ENCODE measurements at places on chromosomes 11 and 22.
A peak's percentile ranks its signal among the peaks of the same experiment; 100 is the strongest.

DNA sequence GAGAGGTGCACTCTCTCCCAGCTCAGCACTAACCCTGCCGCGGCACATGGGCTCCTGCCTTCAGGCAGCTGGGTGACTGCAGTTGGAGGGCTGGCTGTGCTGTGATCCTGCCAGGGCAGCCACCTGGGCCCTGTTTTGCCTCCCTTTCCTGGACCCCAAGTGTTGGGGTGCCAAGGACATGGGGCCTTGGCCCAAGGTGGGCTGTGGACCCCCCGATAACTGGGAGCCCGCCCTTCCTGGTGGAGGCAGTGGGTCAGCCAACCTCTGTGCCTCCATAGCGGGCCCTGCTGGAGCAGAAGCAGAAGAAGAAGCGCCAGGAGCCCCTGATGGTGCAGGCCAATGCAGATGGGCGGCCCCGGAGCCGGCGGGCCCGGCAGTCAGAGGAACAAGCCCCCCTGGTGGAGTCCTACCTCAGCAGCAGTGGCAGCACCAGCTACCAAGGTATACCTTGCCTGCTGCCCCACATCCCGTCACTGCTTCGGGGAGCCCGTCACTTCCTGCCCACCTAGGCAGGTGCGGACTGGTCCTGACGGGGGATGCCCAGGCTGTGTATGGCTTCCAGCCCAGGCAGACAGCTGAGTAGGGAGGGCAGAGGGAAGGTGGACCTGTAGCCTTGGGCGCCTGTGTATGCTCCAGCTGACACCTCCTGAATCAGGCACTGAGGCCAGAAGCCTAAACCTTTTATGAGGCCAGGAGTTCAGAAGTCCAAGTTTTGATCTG lies 8.9 kb downstream of the TUB start:
- DNase-seq = no peak

DNA sequence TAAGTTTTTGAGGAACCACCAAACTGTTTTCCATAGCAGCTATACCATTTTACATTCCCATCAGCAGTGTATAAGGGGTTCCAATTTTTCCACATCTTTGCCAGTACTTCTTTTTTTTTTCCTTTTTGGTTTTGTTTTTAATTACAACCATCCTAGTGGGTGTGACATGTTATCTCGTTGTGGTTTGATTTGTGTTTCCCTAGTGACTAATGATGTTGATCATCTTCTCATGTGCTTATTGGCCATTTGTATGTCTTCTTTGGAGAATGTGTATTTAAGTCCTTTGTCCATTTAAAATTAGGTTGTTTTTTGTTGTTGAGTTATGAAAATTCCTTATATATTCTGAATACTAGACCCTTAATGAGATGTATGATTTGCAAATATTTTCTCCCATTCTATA lies 59.3 kb downstream of the STIM1 start:
- no peak for DNase-seq

DNA sequence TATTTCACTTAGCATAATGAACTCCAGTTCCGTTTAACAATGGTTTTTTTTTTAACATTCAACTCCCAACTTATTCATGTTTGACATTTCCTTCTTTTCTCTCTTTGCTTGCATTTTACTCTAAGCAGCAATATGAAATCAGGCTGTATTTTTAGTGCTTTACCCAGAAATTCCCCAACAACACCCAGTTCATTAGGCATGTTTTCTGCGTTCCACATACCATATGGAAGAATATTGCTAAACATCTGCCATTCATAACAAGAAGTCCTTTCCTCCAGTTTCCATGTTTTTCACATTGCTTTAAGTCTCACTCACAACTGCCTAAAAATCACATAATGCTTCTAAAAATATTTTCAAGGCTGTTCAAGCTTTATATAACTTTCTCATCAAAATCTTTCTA lies 45.8 kb downstream of the PLAAT5 start:
- no peak for DNase-seq

- DNase-seq = peak; percentile 42
Measured at GRCh38 chr22:36901411-36902142, 11.9 kb upstream of the CSF2RB start.

DNA sequence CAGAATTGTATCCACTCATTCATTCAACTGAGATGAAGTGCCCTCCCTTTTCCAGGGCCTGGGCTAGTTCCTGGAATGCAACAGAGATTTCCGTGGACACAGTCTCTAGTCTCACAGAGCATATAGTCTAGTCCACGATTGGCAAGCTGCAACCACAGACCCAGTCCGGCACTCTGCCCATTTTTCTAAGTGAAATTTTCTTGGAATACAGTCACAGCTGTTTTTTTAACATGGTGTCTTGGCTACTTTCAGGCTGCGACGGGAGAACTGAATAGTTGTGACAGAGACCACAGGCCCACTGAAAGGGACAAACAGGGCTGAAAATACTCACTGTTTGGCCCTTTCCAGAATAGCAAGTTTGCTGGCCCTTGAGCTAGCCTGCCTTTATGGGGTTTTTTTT lies 29.2 kb downstream of the ALG12 start:
- no peak for DNase-seq

DNA sequence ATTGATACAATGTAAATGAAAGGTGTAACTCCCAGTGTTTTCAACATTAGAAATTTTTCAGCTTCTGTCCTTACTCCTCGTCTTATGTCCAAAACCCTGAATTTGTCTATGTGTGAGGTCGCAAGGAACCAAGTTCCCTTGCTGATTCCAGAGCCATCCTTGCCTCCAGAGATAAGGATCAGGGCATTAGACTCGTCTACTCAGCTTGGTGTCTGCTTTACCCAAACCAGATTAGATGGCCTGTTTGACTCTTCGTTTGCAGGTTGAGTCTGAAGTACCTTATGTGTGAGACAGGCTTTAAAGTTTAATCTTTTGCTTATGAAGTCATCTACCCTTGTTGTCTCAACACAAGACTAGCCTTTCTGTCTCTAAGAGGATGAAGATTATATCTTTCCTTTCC lies 55.6 kb downstream of the SPECC1L start:
- DNase-seq = no peak

- DNase-seq = peak; percentile 78
Measured at GRCh38 chr22:41697126-41697775, 2.1 kb upstream of the MEI1 start.
